Pancreas (tissue), 10 donors: ENCODE measurements at places on chromosomes 2 and 18. TPM values are rescaled to one million over a fixed set of nuclear protein-coding genes. Genes with fewer than 3 reads are reported as not detected.

DNA sequence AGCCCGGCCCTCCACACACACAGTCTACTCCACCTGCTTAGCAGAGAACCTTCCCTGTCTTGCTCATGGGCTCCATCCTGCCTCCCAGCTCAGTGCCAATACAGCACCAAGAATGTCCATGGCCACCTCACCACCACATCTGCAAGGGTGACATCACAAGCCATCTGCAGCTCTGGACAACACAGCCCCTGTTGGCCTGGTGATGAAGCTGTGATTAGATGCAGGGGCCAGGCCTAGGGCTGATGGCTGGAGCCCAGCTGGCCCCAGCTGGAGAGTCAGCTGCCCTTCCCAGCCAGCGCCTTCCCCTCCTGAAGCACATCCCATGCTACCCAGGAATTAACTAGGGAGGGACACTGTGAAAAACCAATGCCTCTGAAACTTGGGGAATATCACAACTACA, 91.1 kb downstream of the TTC32 start:
- no peaks in the 10 kb centered on the region for H3K27me3 ChIP-seq
- H3K4me1 ChIP-seq = no peaks in the 10 kb centered on the region
- H3K27ac ChIP-seq = no peak overlapping the region
- no peak for DNase-seq
- no peaks in the 10 kb centered on the region for H3K36me3 ChIP-seq

DNA sequence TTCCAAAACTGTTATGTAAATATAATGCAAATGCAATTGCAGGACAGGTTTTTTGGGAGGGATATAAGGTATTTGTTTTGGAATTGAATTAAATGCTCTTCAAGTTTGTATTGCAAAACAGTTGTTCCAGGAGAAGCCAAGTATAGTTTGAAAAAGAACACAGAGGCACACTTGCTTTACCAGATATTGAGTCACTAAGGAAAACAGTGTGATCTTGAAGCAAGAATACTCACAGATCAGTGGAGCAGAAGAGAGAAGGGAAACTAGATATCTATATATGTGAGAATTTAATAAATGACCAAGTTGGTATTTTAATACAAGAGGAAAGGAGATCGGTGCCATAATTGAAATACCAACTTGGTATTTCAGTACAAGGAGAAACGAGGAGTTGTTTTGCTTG, 178.9 kb downstream of the CAPN13 start:
- no peaks in the 10 kb centered on the region for H3K36me3 ChIP-seq
- DNase-seq = no peak
- H3K4me1 ChIP-seq = no peaks in the 10 kb centered on the region
- no peaks in the 10 kb centered on the region for H3K27me3 ChIP-seq

RDH14 gene
- 13.5 TPM for total RNA-seq

GRCh38 chr18:9743200-9744016, 35.3 kb downstream of the RAB31 start:
- no peaks in the 10 kb centered on the region for H3K27me3 ChIP-seq
- no peaks in the 10 kb centered on the region for H3K36me3 ChIP-seq
- no peaks in the 10 kb centered on the region for H3K4me1 ChIP-seq
- no peak overlapping the region for H3K27ac ChIP-seq

GRCh38 chr18:79784965-79785770, 12.6 kb upstream of the KCNG2 start:
- DNase-seq = no peak
- peaks cover 2% of the 10 kb centered on the region for H3K4me1 ChIP-seq
- no peaks in the 10 kb centered on the region for H3K36me3 ChIP-seq
- H3K4me3 ChIP-seq = no peak overlapping the region
- H3K27ac ChIP-seq = no peak overlapping the region

DNA sequence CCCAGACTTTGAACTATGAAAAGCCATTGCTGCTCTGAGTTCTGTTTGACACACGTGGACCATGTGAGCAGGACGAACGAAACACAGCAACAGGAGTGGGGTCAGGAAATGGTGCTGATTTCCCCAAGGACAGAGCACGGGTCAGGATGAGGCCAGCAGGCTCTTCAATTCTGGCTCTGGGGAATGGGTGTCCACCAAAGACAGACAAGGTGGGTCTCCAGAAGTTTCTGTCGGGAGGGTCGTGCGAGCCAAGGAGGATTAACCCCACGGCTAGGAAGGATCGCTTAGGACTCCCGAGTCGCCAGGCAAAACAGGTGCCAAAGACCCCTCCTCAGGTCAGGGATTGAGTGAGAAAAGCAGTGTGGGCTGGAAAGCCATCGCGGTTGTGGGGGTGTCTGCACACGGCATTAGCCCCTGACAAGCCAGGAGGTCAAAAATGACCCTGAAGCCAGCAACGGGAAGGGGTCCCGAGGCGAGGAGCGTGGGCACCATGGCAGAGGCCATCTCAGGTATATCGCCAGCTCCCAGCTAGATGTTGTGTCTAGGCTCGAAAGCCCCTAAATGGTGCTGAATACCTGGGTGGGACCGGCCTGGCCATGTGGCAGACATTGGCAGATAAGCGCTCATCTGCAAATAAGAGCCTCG, 213.9 kb upstream of the SALL3 start:
- no peaks in the 10 kb centered on the region for H3K36me3 ChIP-seq
- H3K27me3 ChIP-seq = no peaks in the 10 kb centered on the region
- no peak overlapping the region for H3K4me3 ChIP-seq
- peaks cover 6% of the 10 kb centered on the region for H3K4me1 ChIP-seq
- no peak overlapping the region for H3K27ac ChIP-seq
- DNase-seq = no peak

ALLC gene
- not detected for total RNA-seq

DNA sequence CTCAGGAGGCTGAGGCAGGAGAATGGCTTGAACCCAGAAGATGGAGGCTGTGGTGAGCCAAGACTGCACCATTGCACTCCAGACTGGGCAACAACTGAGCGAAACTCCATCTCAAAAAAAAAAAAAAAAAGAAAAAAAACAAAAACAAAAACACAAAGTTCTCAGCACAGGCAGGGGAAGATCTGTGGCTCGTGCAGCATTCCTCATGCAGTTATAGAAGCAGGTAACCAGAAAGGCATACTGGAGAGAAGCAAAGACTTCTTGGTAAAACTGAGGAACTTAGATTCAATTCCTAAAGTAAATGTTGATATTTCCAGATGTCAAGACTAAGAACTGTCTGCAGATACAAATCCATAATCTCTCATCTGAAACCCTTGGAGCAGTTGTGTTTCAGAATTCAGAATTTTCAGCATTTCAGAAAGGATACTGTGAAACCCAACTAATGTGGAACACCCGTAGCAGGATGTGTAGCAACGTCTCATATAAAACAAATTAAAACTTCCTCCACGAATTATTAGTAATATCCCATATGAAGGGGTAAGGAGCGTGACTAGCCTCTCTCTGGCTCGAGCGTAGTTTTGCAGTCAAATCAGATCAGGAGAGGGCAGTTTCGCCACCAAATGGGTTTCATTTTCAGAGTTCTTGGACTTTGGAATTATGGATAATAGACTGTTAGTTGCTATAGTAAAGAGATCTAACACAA, 13.2 kb upstream of the SLC25A52 start:
- H3K27me3 ChIP-seq = no peaks in the 10 kb centered on the region
- H3K36me3 ChIP-seq = no peaks in the 10 kb centered on the region
- no peaks in the 10 kb centered on the region for H3K4me1 ChIP-seq
- no peak overlapping the region for H3K27ac ChIP-seq

GRCh38 chr2:212540341-212540740, 1.7 kb upstream of the ERBB4 start:
- H3K4me3 ChIP-seq = no peak overlapping the region
- DNase-seq = no peak
- no peaks in the 10 kb centered on the region for H3K4me1 ChIP-seq
- H3K27ac ChIP-seq = no peak overlapping the region
